ENCODE measurements at places on chromosomes 11 and 22.

DNA sequence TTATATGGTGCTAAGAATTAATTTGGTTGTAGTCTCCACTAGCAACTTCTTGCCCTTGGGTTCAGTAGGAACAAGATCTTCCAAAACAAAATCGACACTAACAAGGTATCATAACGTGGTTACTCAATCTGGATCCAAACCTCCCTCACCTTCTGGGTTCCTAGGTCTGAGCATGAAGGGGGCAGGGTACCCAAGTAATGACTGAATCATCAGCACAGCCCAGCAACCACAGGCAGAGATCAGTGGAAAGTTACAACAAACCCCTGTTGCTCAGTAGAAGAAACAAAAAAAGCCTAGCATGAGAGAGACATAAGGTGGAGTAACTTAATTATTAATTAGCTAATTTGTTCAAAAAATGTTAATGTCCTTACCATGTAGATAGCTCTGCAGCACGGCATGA is 221.4 kb downstream of the BLID start:
- no peak for DNase-seq

DNA sequence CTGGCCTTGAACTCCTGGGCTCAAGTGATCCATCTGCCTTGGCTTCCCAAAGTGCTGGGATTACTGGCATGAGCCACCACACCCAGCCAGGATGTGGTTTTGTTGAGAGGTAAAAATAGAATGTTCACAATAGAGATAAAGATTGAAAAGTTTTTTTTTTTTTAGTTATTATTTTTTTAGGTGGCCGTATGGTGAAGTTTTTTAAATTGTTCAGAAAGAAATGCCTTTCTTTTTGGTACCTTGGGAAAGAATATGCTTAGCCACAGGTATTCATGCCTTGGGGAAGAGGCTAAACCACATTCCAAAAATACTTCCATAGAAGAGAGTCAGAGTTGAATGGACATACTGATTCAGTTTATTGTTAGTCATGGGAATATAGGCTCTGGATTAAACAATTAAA is 143.4 kb downstream of the C11orf91 start:
- DNase-seq, result peak; percentile 87

- DNase-seq, result no peak
Observed at GRCh38 chr11:123838199-123838598, 32.0 kb upstream of the OR6M1 start.

DNA sequence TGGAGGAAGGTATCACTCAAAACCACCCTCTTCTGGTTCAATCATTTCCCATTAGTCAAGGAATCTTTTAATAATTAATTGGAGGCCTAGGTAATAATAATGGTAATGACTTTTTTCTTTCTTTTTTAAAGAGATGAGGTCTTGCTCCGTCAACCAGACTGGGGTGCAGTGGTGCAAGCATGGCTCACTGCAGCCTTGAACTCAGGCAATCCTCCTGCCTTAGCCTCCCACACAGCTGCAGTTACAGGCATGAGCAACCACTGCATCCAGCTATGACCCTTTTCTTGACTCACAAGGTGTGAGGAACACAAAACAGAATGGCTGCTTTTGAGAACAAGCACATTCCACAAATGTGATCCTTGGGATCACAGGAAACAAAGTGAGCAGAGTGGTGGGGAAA is 3.6 kb downstream of the POLDIP3 start:
- DNase-seq, result no peak

DNA sequence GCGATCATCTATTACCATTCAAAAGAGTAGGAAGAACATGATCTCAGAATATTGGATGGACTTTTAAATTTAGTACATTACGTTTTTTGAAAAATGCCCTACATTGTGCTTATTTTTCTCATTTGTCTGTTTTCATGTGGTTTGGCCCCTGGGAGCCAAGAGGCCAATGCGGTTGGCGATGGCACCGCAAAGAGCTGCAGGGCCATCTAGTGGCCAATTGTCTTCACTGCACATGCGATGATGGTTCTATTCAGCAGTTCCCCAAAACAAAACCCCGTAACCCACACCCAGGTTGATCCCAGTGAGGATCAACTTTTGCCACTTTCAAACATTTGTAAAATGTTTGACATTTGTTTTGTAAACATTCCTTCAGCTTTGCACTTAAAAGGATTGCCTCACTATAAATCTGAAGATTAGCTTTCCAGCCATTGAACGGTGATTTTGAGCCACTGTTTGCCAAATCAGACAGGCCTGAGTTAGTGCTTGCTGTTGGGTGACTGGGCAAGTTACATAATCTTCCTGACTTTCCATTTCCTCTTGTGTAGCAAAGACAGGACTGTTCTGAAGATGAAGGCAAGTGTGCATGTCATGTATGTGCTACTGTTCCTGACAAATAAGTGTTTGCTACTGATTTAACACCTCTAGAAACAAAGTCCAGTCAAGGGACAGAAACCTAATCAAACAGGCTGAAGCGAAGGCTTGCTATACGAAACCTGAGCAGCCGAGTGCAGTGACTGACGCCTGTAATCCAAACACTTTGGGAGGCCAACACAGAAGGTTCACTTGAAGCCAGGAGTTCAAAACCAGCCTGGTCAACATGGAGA is 29.2 kb upstream of the XBP1 start:
- peak; percentile 47 for DNase-seq

DNA sequence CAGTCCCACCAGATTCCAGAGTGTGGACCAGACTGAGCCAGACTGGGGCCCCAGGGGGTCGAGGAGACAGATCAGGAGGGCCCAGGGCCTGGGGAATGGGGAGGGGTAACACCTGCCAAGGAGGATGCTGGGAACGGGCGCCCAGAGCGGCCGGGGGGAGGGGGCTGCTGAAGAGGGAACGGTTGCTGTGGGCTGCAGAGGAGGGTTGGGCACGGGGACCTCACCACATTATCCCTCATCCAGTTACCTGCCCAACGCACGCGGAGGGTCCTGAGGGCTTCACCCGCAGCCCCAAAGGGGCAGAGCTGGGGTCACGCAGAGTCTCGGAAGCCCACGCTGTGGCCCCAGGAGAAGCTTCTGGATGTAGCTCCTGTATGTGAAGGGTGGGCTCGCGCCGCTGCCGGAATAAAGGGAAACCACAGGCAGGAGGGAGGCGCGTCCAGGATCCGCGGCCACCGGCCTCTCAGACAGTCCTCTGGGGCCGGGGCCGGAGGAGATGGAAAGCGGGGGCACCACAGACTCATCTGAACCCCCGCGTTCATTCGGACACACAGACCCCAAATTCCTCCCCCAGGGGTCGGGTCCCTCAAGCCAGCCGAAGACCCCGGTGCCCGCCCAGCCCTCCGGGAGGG is 866 bp upstream of the SELENOO start:
- no peak for DNase-seq

- no peak for DNase-seq
Observed at GRCh38 chr11:108122166-108122628, 830 bp downstream of the ACAT1 start.

- peak; percentile 19 for DNase-seq
Observed at GRCh38 chr11:123543797-123544196, 110.6 kb downstream of the SCN3B start.

GRCh38 chr11:29657709-29658108 is 359.1 kb downstream of the KCNA4 start:
- no peak for DNase-seq

- DNase-seq, result no peak
Observed at GRCh38 chr11:101049813-101050212, 79.8 kb downstream of the PGR start.

- no peak for DNase-seq
Observed at GRCh38 chr11:68979931-68980775, 633 bp downstream of the MRGPRD start.

GRCh38 chr11:27191639-27192038 is 151.0 kb downstream of the BBOX1 start:
- DNase-seq, result no peak

- no peak for DNase-seq
Observed at GRCh38 chr11:130474637-130475400, 26.4 kb downstream of the ADAMTS15 start.
